Kidney glomerular epithelial cell (primary cell): ENCODE measurements at places on chromosomes 7 and 10.

DNA sequence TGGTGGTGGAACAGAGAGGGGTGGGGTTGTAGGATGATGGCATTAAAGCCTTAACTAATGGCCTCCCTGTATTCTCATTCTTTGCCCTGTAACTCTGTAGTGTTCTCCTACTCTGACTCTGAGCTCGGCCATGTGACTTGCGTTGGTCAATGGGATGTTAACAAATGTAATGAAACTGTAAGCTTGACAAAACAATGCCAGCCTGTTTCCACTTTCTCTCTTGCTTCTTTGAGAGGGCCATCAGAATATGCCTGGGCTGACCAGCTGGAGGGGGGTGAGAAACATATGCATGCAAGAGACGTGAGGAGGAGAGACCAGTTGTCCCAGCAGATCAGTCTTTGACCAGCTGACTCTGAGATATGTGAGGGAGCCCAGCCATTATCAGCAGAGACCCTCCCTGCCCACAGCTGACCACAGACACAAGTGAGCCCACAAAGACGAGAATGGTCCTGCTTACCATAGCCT, 100.6 kb downstream of the ICA1 start:
- DNase-seq = no peak

DNA sequence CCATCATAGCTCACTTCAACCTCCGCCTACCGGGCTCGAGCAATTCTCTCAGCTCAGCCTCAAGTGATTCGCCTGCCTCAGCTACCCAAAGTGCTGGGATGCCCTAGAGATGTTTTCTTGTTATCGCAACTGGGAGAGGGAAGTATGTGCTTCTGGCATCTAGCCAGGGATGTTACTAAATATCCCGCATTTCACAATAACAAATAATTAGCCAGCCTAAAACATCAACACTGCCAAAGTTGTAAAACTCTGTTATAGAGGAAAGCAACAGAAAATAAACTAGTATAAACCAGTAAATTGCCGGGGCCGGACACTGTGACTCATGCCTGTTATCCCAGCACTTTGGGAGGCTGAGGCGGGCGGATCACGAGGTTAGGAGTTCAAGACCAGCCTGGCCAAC, 7.2 kb downstream of the INA start:
- DNase-seq = no peak

- DNase-seq = no peak
Observed at GRCh38 chr7:12802070-12802469, 114.6 kb downstream of the ARL4A start.

DNA sequence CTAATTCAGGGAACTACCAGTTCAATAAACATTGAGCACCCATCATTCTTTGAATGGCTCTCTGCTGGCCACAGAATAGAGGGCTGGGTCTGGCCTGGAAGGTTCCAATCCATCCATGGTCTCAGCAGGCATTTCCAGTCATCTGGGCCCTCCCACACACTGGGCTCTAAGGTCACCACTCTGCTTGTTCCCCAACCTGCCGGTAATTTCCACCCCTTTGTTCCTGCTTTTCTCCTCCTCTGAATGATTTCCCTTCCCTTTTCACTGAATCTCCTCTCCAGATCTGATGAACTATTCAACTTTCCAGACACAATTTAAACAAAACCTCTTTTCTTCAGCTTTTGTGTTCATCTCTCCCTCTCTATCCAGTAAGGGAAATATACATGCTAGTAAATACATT, 2.6 kb downstream of the BZW2 start:
- no peak for DNase-seq

- DNase-seq = no peak
Observed at GRCh38 chr7:48563334-48563733, 361.0 kb upstream of the CDC14C start.

DNA sequence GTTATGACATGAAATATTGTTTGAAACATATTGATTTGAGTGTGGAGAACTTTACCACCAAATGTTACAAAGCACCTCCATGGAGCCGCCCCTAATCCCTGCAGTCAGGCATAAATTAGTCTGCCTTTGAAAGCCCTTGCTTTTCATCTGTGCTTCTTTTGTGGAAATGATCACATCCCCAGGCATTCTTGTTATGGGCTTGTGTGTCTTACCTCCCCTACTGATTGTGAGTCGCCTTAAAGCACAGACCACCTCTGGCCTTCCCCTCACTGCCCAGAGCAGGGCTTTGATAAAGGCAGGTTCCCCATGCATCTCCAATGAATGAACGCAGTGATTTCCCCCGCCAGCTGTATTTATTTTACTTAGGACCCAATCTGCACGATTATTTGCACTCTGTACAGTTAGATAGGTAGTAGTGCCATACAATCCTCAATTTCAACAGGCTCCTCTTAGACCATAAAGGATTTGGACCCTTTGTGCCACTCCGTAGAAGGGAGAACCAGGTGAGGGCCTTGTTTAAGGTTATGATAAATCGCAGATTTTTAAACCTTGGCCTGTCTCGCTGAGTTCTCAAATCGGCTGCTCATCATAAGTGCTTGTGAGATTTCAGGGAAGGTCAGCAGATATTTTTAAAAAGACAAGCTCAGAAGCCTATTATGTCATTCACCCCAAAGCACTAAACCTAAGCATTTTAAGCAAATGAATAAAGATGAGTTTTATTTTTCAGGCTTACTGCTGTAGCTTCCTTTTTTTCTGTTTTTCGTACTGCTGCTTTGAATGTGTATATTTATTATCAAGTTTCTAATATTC, 107.8 kb downstream of the CUBN start:
- no peak for DNase-seq

- DNase-seq = no peak
Observed at GRCh38 chr10:110168601-110169481, 38.6 kb upstream of the MXI1 start.

DNA sequence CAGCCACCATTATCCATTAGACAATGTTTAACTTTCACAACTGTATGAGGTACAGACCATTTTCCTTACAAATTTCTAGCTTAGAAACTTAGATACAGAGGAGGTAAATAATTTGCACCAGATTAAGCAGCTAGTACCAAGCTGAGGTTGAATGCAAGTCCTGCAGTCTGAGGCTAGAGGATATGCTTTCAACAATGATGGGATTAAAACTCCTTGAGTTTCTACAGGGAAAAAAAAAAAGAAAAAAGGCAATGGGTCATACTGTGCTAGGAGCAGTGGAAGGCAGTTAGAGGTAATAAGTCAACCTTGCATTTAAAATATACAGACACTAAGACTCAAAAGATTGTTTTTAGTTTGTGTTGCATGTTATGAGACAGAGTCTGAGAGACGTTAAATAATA, 86.5 kb downstream of the SEMA3A start:
- no peak for DNase-seq
